A375 (cell line): ENCODE measurements at places on chromosomes 7 and 10. TPM values are rescaled to one million over a fixed set of nuclear protein-coding genes. Genes with fewer than 3 reads are reported as not detected.

Gene TM9SF3
- total RNA-seq: 51.9 and 72.9 TPM in 2 replicates

Gene TMEM196
- total RNA-seq: not detected in 2 replicates

Gene CCL24
- total RNA-seq: not detected in 2 replicates

Gene WNT16
- 0.08 TPM in 1 of 2 replicates, not detected in the other for total RNA-seq

Gene OPTN
- total RNA-seq: 15.2 and 18.3 TPM in 2 replicates

Gene EMX2
- not detected in 2 replicates for total RNA-seq

Gene VIPR2
- not detected in 2 replicates for total RNA-seq

Gene MPLKIP
- total RNA-seq: 42.5 and 49.0 TPM in 2 replicates

Gene CALHM2
- total RNA-seq: 20.2 and 23.8 TPM in 2 replicates

Gene GNGT1
- not detected in 2 replicates for total RNA-seq

Gene CALML3
- not detected in 2 replicates for total RNA-seq

Gene OR2A42
- not detected in 2 replicates for total RNA-seq

Gene IRF5
- total RNA-seq: 1.4 and 2.6 TPM in 2 replicates

Gene TMEM176A
- not detected in 2 replicates for total RNA-seq

Gene ATAD1
- total RNA-seq: 32.4 and 41.4 TPM in 2 replicates

Gene ATP5F1C
- total RNA-seq: 167 and 195 TPM in 2 replicates

Gene HOXA6
- total RNA-seq: 5.7 TPM in 2 replicates

Gene LRRD1
- total RNA-seq: 0.15 and 0.48 TPM in 2 replicates

Gene XRCC2
- 12.2 and 13.6 TPM in 2 replicates for total RNA-seq

Gene FAM180A
- not detected in 2 replicates for total RNA-seq
